Stimulated activated CD8-positive, alpha-beta memory T cell treated with anti-CD3 and anti-CD28 coated beads, Interleukin-4, amount 100 ng/mL, for 48 hours (primary cell): ENCODE measurements at places on chromosomes 4 and X.
A peak's percentile ranks its signal among the peaks of the same experiment; 100 is the strongest.

- DNase-seq = no peak
Measured at GRCh38 chr4:2385516-2385915, 32.9 kb downstream of the ZFYVE28 start.

DNA sequence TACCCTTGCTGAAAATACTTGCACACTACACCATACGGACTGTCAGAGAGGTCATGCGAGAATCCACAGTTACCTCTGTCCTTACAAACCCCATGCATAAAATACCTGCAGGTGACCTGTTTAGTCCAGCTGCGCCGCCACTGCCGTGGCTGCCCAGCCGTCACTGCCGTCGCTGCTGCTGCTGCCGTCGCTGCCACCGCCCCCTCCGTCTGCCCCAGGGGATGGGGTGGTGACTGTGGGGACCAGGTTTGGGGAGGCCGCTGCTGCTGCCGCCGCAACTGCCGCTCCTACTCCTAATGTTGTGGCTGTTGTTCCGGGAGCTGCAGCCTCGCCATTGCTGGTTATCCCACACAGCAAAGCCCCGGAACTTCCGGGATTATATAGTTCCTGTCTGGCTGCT, 141.8 kb upstream of the ZCCHC13 start:
- no peak for DNase-seq

GRCh38 chr4:1856071-1856942, at the start of gene LETM1:
TSS of gene LETM1 (minus strand) at chr4:1856156. CDS start at chr4:1855950, 206 bp downstream.
- DNase-seq = peak; percentile 95

DNA sequence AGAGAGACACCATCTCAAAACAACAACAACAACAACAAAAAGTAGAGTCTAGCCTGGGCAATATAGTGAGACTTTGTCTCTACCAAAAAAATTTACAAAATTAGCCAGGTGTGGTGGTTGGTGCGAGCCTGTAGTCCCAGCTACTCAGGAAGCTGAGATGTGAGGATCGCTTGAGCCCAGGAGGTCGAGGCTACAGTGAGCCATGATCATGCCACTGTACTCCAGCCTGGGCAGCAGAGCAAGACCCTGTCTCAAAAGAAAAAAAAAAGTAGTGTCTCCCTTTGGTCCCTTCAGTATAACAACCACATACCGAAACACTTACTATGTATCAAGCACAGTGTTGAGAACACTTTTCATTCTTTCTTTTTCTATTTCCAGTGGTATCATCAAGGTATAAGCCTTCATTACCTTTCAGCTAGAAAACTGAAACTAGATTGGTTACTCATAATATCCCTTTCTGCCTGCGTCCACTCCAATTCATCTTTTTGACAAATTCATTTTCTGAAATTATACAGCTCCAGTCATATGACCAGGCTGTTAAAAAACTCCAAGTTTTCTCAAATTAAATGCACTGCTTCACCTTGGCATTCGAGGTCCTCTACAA, 54.1 kb downstream of the RPS6KA3 start:
- no peak for DNase-seq

DNA sequence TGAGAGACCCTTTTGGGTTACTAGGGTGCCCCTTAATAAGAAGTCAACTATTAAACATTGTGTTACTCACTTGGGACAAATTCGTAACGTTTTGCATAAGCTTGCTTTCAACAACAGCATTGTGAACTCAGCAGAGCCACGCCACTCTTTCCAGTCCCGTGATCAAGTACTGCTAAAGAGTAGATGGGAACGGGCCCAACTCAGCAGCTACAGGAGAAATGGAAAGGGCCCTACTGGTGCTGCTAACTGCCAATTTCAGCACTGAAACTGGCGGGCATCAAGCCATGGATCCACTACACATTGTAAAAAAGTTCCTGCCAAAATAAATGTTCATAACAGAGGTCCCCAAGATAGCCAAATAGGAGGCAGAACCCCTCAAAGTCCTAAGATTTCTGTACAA, 19.0 kb upstream of the DHX15 start:
- no peak for DNase-seq

GRCh38 chr4:8773124-8773931, 98.3 kb downstream of the HMX1 start:
- no peak for DNase-seq

- no peak for DNase-seq
Measured at GRCh38 chr4:125481334-125482045, 166.7 kb downstream of the FAT4 start.

- DNase-seq = peak; percentile 44
Measured at GRCh38 chrX:40646489-40647306, 663 bp downstream of the CXorf38 start.

- DNase-seq = no peak
Measured at GRCh38 chr4:128820671-128821070, 11.2 kb downstream of the JADE1 start.

- DNase-seq = no peak
Measured at GRCh38 chrX:118779581-118779980, 44.0 kb upstream of the ZCCHC12 start.

GRCh38 chr4:156223985-156224384, 270.3 kb upstream of the CTSO start:
- no peak for DNase-seq

DNA sequence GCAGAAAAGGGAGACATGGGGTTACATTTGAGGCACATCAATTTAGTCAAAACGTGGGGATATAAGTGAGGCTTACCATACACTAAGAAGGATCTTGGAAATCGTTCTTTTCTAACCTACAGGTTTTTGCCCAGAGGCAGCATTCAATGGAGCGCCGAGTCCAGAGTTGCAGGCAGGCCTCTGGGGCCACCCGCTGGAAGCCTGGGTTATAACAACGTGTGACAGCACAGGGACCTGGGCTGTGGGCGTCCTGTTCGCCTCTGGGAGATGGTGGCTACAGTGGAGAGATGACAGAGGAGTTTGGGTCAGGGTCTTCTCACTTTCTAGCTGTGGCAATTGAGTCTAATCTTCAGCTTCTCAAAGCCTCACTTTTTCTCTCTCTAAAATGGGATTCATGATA, 53.9 kb downstream of the ENPP6 start:
- peak; percentile 47 for DNase-seq

GRCh38 chr4:170274616-170275015, 184.9 kb upstream of the AADAT start:
- no peak for DNase-seq

DNA sequence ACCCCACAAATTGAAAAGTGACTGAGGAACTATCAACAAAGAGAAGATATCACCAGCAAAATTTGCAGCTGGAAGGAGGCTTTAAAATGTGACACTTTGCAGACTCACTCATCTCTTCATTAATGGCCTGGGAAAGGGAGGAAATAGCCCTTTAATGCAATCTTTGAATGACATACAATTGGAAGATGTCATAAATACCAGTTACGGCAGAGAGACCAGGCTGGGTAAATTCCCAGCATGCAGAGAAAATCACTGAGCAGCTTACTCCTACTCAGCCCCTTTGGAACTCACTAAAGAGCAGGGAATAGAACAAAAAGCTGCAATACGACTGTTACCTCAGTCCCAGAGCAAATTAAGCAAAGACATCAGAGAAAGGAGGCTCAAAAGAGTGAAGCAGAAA, 238.9 kb downstream of the HS3ST1 start:
- no peak for DNase-seq

DNA sequence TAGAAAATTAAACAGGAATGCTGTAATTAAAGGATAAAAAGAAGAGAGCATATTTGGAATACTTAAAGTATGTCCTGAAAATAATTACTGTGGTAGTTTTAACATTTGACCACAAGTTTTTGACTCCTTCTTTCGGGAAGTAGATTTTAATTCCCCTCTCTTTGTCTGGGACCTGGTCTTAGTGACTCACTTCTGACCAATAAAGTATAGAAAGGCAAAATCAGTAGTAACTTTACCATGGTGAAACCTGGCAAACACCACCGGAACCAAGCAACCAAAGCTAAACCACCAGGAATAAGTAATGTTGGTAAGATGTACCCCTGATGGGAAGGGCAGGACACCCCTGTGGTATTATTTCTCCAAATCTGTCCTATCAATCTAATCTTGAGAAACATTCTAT, 314.8 kb downstream of the PDHA2 start:
- DNase-seq = no peak

DNA sequence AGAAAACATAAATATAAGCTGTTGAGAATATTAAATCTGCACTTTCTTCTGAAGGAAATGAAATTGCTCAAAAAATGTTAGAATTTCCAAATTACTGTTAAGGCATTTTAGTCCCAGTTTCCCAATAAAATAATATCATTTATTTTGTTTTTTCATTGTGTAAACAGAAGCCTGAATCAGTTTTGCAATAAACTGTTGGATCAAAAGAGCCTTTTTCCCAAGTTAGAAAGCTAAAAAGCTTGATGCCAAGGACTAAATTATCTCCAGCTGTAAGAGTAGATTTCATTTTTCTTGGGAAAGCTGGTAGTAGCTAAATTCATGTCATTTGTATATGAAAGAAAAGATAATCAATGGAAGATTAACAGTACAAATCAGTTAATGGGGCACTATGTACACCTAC, 95.8 kb downstream of the RNF150 start:
- no peak for DNase-seq

DNA sequence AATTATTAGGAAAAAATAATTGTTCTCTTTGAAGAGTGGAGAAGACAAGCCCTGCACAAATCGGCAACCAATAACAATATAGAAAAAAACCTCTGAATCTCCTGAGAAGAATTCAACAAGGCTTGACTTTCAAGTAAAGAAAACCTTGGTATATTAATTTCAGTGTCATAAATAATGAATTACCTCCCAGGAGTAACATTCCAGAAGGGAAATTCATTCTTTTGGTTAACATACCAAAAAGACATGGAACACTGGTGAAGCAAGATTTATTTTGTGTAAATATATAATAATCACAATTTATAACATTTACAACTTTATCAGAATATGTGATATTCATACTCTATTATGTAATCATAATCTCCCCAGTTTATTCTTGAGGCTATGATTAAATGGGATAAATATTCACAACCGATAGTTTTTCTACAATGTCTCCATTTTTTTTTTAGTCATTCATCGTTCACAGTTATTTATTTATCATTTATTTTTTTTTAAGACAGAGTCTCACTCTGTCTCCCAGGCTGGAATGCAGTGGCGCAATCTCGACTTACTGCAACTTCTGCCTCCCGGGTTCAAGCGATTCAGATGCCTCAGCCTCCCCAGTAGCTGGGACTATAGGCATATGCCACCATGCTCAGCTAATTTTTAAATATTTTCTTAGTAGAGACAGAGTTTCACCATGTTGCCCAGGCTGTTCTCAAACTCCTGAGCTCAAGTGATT, 53.0 kb upstream of the RPS6KA6 start:
- DNase-seq = no peak

DNA sequence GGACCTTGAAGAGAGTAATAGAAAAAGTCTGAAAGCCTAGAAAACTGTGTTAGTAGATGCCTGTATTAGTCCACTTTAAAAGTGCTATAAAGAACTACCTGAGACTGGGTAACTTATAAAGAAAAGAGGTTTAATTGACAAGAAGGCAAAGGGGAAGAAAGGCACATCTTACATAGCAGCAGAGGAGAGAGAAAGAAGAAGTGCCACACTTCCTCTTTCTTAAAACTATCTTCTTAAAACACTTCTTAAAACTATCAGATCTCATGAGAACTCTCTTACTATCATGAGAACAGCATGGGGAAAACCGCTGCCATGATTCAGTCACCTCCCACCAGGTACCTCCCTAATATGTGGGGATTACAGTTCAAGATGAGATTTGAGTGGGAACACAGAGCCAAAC, 18.8 kb upstream of the COL25A1 start:
- DNase-seq = no peak

DNA sequence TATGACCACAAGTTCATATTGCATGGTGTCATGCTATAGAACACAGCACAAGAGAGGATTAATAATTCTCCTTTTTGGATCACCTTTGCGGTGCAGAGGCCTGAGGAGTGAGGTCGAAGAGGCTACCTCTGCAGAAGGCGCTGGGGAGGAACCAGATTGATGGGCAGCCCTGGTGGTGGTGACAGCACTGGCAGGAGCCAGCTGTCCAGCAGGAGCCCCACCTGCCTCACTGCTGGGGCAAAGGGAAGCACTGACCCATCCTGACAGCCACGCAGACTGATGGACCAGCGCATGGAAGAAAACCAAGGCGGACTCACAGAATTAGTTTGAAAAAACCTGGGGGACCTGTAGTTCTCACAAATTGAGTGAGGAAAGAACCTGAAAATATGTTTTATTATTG, 50.9 kb downstream of the COX18 start:
- DNase-seq = no peak

- no peak for DNase-seq
Measured at GRCh38 chr4:77309496-77309895, 152.5 kb downstream of the CCNG2 start.

- no peak for DNase-seq
Measured at GRCh38 chrX:12657881-12658280, 133.3 kb upstream of the PRPS2 start.

DNA sequence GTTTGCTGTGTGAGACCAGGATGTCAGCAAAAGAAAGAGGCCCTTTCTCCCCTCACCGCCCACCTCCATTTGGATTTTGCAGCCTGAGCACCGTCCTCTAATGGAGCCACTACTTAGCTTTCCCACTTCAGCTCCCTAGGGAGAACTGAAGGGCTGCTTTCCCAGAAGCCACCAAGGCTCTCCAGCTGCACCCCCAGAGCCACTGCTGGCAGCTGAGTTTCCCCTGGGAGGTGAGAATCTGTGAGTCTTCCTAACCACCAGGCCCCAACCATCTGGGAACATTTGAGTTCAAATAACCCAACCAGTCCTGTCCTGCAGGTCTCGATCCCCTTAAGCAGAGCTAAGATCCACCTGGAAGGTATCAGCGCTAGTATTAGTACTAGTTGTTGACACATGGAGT, 173.1 kb upstream of the USP9X start:
- DNase-seq = no peak

DNA sequence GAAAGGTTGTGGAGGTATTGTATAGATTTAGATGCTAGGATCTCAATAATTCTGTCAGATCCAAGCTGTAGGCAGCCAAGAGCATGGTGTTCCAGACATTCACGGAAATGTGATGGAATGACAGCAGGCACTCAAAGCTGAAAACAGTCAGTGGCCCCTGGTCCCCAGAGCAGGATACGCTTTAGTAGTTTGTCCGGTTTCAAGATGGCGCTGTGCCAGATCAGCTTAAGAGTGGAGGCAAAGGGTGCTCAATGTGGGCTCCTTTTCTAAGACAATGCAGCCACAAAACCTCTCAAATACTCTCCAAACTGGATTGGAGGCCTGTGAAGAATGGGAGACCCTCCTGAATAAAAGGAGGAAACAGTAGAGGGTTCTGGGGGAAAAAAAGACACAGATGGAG, 291.2 kb upstream of the HS3ST1 start:
- DNase-seq = no peak

- DNase-seq = no peak
Measured at GRCh38 chr4:76984127-76984526, 34.6 kb downstream of the SEPTIN11 start.

- DNase-seq = no peak
Measured at GRCh38 chr4:63708661-63709060, 700.6 kb downstream of the TECRL start.

GRCh38 chr4:55547466-55547770, 709 bp upstream of the CLOCK start:
- no peak for DNase-seq

GRCh38 chrX:6667048-6667768, 132.3 kb upstream of the VCX3A start:
- no peak for DNase-seq

- no peak for DNase-seq
Measured at GRCh38 chr4:53907772-53908171, 156.6 kb downstream of the CHIC2 start.
